Activated T-helper 1 cell treated with anti-CD3 and anti-CD28 coated beads, Interleukin-12 subunit alpha, Interleukin-12 subunit beta, Interleukin-2, Interleukin-4 antibody, amounts not matched to agents 30 ng/mL and 10 ng/mL and 1 ng/mL, durations not matched to agents 14 hours and 24 hours and 36 hours (primary cell): ENCODE measurements at places on chromosomes 2 and 18. TPM values are rescaled to one million over a fixed set of nuclear protein-coding genes. Genes with fewer than 3 reads are reported as not detected.

DNA sequence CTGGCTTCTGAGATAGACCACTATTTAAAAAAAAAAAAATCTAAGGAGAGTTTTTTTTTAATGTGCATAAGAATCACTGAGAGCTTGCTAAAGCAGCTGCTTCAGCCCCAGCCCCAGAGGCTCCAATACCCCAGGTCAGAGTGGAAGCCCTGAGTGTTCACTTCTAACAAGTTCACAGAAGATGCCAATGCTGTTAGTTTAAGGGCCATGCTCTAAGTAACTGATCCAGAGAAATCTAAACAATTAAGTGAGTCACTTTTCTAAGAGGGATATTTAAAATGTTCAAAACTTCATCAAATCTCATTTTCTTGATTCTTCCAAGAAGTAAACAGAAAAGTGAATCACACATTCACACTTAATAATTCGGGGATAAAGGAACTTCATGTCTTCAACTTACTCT is 126.4 kb upstream of the CD226 start:
- DNase-seq, result no peak

DNA sequence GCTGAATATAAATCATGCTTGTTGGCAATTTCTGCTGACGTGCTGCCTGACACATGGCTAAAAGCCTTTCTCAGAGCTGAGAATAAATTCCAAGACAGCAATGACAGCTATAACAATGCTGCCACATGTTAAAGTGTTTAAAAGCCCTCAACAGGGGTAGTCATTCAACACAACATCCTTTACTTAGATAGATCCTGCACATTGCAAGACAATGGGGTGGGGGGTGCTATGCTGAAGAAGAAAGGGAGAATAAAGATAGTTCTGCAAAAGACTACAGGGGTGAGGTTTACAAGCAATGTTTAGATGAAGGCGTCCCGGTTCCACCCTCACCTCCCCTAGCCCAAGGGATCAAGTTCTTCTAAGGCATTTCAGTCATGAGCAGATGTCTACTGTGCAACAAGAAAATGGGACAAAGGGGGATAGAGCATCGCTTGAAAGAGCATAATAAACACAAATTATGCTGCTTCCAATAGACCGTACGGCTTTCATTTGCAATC is 291.0 kb upstream of the ACVR2A start:
- DNase-seq, result no peak

DNA sequence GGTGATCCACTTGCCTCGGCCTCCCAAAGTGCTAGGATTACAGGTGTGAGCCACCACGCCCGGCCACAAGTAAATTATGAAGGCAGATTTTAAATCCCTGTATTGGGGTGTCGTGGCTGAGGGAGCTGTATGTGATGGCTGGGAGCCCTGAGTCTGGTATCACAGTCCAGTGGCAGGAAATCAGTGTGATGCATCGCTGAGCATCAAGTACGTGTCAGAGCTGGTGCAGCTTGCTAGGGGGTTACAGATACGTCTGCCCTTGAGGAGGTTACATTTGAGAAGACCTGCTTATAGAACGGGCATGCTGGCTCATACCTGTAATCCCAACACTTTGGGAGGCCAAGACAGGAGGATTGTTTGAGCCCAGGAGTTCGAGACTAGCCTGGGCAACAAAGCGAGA is 4.3 kb downstream of the ENOSF1 start:
- DNase-seq, result no peak

GRCh38 chr18:36593001-36593400 is 235.8 kb downstream of the TPGS2 start:
- no peak for DNase-seq

DNA sequence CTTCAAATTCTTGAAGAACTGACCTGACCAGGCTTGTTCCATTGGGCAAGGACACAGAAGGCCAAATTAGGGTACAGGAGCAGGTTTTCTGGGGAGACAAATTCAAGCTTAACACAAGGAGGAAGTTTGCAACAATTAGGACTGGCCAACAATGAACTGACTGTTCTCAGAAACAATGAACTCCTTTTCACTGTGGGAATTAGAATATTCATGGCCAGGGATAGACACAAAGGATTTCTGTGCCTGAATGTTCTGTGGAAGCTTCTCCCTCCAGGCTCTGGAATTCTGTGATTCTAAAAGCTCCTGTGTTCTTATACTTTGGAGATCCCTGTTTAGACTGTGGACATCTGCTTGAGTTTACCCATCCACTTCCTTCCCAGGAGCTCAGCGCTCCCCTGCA is 15.2 kb downstream of the SMYD1 start:
- DNase-seq, result no peak

Gene CYP27A1
- 0.24 and 0.39 TPM in 2 replicates for total RNA-seq

DNA sequence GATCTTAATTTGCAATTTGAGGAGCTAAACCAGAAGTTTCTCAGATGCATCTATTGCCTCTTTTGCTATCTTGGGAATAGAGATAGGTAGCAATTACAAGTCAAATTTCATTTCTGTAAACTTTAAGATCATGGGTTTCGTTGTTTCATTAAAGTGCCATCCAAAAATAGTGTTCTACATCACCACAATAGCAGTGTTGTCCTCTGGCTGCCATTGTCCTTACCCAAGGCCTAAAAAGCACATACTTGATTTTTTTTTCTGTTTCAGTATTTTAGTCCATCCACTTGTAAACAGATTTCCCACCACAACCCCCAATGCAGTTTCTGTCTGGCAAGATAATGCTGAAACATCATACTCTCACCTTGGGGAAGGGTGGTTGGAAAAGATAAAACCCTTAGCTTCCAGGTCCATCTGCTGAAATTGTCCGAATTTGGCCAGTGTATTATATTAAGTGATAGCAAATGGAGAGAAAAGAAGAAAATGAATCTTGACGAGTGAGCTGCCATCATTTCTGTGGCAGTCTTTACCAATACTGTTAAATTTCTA is 136.2 kb downstream of the LCLAT1 start:
- no peak for DNase-seq

Gene FLACC1
- total RNA-seq, result 0.23 and 1.1 TPM in 2 replicates

- no peak for DNase-seq
These were observed 920.9 kb downstream of the NRXN1 start for GRCh38 chr2:50111067-50111466.

DNA sequence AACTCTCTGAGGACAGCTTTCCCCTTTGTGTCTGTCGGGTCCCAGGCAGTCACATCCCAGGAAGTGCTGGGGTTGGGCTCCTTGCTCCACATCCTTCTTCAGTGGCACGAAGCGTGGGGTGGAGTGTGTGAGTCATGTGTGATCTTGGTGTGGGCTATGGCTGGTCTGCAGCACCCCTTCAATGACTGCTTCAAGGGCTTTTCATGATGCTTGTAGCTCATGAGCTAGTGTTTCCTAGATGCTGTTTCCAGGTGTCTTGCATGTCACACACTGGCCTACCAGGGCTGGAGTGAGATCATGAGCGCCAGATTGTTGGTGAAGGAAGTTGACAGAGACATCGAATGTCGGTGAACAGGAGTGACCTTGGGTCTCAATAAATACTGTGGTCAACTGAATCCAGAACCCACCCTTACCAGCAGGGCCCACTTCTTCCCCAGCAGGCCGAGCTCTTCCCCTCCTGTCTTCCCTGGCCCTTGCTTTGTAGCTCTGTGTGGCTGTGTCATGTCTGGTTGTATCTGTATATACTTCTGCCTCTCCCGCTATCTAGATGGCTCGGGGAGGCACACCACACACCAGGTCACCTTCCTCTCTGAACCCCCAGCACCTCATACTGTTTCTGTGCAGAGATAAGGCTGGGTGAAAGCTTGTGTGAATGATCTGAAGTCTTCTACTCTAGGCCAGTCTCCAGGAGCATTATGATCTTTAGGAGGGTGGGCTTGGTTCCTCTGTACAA is 3.8 kb downstream of the C2orf92 start:
- no peak for DNase-seq
